ENCODE measurements at places on chromosomes 13 and 19.

GRCh38 chr13:68023838-68024581 lies 793.9 kb upstream of the PCDH9 start:
- DNase-seq = no peak

DNA sequence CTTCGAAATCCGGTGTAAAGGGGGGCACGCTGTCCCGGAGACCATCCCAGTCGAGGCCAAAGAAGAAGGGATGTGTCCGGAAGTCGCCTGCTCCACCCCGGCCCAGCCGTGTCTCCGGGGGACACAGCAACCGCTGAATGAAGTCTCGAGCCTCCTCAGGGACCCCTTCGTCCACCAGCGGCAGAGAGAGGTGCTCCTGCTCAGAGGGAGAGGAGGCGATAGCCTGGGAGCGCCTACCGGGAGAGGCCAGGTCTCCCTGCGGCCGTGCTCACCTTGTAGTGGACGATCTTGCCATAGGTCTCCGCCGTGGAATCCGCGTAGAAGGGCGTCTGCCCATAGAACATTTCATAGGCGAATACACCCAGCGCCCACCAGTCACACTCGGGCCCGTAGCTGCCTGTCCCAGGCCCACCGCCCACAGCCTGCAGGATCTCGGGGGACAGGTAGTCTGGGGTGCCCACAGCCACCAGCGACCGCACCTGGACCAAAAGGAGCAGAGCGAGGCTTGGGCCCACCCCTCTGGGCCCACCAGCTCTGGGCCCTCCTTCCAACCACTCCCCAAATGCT lies 4.8 kb downstream of the DMPK start:
- DNase-seq = no peak

GRCh38 chr19:10927730-10928562 lies 493 bp downstream of the YIPF2 start:
- DNase-seq = no peak

- DNase-seq = no peak
These were observed 179.0 kb downstream of the SPRY2 start for GRCh38 chr13:80161896-80162295.

DNA sequence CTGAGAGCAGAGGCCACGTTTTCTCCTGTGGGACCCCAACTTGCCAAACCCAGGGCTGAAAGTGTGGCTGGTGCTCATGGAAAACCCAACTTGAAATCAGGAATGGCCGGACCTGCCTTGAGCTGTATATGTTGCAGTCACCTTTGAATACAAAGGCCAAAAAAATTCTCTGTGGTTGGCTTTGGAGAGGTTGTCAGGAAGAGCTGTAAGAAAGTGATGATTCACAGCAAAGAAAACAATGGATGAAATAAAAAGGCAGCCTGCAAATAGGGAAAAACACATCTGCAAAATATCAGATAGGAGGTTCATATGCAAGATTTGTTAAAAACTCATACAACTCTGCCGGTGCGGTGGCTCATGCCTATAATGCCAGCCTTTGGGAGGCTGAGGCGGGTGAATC lies 715.8 kb downstream of the UQCRFS1 start:
- no peak for DNase-seq

- DNase-seq = no peak
These were observed 7.8 kb downstream of the ZNF350 start for GRCh38 chr19:51978882-51979281.

- no peak for DNase-seq
These were observed 1.1 kb downstream of the CAPS start for GRCh38 chr19:5914946-5915781.

DNA sequence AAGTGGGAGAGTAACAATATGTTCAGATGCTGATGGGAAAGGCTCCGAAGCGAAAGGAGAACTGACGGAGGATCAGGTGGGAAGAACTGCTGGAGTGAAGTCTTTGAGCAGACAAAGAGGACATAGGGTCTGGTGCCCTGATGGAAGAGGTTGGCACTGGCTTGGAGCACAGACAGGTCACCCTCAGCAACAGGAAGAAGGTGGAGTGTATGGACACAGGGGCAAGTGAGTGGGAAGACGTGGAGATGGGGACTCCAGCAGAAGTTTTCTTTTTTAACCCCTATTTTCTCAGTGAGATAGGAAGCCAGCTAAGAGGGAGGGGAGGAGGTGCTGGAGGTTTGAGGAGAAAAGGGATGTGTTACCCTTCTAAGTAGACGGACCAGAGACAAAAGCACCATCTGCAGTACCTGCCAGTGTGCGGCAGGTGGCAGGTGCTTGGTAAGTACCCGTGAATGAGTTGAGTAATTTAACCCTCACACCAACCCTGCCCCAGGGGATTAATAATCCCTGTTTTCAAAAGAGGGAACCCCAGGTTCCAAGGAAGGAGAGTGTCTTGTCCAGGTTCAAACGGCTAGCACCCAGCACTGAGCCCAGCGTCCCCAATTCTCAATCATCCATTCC lies 11.2 kb downstream of the HAS1 start:
- DNase-seq = no peak

DNA sequence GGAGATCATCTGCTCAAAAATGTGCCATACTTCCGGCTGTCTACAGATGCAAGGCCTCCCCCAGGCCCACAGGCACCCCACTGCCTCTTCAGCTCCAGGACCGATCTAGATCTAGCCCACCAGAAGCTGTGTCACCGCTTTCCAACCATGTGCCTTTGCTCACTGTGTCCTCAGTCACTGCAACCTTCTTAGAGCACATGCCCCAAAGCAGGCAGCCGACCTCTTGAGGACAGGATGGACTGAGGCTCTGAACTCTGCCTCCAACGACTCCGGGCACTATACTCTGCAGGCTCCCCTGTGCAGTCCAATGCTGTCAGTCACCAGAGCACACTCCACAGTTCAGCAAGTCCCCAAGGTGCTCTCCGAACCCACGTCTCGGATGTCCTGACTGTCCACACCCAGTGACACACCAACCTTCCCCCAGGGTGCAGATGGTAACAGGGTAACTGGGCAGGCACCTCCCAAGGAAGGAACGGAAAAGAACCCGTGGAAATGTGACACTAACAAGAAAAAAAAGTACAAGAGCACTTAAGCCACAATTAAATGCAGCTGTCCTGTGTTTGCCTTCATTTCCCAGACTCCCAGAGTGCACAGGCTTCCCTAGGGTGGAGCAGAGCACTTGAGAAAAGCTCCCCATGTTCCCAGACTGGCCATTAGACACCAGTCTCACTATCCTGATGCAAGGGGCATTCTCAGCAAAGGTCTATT lies 4.8 kb downstream of the STK24 start:
- peak; percentile 77 for DNase-seq

- no peak for DNase-seq
These were observed 5.5 kb downstream of the KATNAL1 start for GRCh38 chr13:30301827-30302226.

DNA sequence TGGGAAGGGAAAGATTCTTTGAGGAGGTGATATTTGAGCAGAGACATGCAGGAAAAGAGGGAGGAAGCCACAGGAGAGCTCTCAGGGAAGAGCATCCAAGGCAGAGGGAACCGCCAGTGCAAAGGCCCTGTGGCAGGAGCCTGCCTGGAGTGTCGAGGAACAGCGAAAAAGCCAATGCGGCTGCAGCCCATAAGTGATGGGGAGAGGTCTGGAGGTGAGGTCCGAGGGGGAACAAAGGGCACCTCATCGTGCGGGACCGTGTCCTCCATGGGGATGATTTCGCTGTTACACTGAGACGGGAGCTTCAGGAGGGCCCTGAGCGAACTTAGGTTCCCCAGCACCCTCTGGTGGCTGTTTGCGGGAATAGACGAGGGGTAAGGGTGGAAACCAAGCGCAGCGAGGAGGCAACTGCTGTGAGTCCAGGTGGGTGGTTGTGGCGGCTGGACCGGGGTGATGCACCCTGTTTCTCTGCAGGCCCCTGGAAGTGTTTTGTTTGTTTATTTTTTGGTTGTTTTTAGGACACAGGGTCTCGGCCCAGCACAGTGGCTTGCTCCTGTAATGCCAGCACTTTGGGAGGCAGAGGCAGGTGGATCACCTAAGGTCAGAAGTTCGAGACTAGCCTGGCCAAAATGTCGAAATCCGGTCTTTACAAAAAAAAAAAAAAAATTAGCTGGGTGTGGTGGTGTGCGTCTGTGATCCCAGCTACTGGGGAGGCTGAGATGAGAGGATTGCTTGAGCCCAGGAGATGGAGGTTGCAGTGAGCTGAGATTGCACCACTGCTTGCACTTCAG lies 5.9 kb upstream of the EHD2 start:
- DNase-seq = peak; percentile 44

- DNase-seq = no peak
These were observed 1052.0 kb downstream of the DIAPH3 start for GRCh38 chr13:59111751-59112171.

DNA sequence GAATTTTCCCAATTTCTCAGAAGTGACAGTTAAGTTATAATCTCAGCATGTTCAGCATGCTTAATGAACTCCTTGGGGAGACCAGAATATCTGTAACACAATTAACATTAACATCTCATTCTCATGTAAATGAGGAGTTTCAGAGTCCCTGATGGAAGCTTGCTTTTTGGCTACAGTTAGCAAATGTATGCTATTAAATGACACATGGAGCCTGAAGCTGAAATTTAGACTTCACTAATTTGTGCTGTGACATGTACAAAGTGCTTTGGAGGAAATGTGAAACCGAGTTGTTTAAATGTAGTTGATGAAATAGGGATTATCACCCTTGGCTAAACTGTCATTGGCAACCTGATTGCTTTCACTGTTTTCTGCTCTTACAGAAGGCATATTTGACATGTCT lies 2265.1 kb upstream of the PCDH20 start:
- DNase-seq = no peak

DNA sequence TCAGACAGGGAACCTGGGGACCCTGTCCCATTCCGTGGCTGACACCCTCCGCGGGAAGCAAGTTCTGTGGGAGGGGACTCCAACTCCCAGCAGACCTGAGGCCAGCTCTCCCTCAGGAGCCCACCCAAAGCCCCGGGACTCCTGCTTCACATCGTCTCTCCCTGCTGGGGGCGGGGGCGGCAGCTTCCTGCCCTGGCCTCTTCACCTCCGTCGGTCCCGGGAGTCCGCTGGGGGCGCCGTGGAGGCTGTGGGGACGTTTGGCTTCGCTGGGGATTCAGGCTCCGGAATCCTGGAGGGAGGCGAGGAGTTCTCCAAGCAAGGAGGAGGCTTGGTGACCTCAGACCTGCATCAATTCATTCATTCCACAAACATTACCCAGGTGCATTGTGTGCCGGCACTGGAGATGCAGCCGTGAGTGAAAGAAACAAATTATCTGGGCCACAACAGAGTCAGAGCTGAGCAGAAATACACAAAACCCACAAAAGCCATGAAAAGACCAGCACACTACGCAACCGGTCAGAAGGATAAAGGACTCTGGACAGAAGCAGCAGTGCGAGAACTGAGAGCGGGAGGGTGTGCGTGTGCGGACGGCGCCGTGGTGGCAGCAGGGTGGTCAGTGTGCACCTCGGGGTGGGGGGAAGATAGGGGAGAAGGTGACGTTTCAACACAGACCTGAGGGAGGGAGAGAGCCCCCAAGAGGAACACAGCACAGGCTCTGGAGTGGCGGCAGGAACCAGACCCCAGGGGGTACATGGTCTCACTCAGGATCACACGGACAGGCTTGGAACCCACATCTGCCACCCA lies 19.0 kb downstream of the EPS8L1 start:
- DNase-seq = no peak

DNA sequence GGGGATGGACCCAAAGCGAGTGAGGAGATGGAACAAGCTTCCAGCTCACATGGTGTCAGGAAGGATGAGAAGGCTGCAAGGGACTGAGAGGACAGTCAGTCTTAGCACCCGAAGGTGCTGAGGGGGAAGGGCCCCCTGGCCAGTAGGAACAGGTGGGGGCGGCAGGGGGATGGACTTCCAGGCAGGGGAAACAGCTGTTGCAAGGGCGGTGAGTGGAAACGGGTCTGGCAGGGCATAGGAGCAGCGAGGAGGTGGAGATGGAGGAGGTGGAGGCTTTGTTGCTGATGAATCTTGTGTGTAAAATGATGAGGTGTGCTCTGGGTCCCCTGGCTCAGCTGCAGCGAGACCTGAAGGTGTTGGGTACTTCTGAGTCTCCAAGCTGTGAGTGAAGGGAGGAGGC lies 1.2 kb downstream of the MAP1S start:
- no peak for DNase-seq

DNA sequence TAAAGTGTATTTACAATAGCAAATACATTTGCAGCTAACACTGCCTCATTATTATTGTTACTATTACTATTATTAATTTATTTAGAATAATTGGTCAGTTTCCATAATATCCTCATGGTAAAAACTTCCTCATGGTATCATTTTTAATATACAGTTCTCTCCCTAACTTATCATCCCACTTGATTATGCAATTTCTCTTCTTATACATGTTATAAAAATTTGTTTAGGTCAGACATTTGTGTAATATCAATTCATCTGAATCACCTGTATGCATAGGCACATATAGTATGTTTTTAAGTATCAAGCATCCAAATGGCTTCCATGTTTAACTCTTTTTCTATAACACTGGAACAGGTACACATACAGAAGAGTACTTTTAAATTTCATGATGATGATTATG lies 210.8 kb upstream of the STARD13 start:
- no peak for DNase-seq

- no peak for DNase-seq
These were observed 48.8 kb downstream of the FRY start for GRCh38 chr13:32080328-32080744.

DNA sequence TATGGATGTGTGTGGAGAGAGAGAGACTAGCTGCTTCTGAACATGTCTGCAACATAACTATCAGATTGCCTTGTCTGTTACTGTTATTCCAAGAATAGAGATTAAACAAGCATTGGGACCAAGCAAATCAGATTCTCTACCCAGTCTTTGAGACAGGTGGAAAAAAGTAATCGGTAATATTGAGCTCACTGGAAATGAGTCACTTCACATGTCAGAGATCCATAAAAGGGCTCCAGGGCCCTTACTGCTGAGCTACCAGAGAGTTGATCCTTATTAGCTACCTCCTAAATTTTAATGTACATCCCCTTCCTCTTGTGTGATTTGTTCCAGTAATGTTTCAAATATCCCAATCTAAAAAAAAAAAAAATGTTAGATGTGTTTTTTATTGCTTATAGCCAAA lies 2118.0 kb downstream of the PCDH9 start:
- no peak for DNase-seq

GRCh38 chr13:33445024-33445423 lies 159.5 kb upstream of the STARD13 start:
- DNase-seq = no peak

DNA sequence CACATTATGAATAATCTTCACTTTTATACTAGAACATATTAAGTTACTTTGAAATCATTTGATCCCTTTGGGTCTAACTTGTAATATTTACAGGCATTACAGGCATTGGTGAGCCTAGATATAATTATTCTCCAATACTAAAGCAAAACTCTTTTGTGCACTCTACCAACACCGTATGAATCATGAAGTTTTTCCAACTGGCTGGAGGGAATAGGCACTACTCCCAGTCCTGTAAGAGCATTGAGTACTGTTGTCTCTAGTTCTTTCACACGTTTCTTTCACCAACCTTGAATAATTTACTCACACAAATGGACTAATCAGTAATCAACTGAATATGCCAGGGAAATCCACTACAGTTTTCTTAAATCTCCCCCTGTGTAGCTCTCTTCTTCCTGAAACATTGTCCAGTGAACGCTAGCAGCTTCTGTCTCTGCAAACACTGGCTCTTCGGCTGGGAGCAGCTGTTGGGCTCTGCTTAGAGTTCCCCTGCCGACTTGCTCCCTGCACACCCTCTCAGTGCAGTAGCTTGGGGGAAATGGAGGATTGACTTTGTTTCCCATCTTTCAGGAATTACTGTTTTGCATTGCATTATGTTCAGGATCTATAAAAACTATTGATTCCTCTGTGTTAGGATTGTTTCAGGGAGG lies 476.7 kb downstream of the RFC3 start:
- no peak for DNase-seq

- no peak for DNase-seq
These were observed 54.8 kb downstream of the FOXO1 start for GRCh38 chr13:40611635-40612034.
